ENCODE measurements at places on chromosomes 3 and 15.

- DNase-seq = no peak
These were observed 53.5 kb downstream of the MSL2 start for GRCh38 chr3:136142592-136142991.

DNA sequence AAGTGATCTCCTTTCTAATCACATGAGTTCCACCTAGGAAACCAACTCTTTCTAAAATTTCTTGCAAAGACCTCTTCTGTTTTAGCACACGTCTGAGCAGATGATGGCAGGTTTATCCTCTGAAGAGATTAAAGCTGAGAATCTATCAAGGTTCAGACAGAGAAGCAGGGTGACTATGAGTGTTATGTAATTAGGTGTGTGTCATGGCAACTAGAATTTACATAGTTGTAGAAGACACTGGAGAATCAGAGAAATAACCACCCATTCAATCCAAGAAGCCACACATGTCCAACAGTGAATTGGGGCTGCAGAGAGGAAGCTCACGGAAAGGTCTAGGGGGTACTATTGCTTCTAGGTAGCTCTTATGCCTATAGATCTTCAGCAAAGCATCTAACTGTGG, 600.5 kb downstream of the PYDC2 start:
- no peak for DNase-seq

GRCh38 chr15:100924436-100924835, 5.3 kb downstream of the LRRK1 start:
- DNase-seq = no peak

DNA sequence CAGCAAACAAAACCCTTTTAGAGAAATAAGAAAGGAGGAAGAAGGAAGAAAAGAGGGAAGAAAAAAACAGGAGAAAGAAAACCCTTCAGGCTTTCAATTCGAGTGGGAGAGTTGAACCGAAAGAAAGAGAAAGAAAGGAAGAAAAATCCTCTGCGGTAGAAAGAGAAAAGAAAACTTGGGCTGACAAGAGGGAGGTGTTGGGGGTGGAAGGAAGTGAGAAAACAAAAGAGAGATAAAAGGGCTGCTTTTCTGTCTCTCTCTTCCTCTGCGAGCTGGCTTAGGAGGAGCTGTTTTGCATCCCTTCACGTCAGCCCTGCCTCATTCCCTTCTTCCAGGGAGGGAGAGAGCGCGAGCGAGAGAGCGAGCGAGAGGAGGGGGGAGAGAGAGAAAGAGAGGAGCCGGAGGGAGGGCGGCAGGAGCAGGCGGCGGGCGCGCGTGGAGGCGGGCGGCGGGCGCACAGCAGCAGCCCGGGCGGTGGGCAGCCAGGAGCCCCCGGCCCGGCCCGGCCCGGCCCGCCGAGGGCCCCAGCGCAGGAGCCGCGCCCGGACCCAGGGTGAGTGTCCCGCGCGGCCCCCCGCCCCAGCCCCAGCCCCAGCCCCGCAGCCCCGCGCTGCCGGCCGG, at the start of gene ZNF710:
ZNF710 (plus strand) TSS at position 263 of the 621 bp plus-strand sequence. CDS start 65,814 bp downstream, outside the sequence.
- no peak for DNase-seq

GRCh38 chr3:172034786-172035685, 4.3 kb upstream of the FNDC3B start:
- no peak for DNase-seq

DNA sequence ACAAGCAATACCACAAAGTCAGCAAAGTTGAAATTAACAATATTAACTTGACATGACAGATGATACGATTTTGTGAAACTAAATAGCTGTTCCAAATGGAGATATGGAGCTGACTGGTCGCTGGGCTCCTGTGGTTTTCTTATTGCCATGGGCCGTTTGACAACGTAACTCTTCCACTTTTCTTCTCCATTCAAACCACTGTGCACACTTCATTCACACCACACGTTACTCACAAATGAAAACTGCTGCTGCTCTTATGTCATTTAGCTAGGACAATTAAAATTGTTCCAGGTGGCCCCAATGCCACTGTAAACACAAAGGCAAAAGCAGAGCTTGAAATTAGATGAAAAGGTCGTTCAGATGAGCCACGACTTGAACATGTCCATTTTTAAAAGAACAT, 94.0 kb upstream of the VGLL4 start:
- no peak for DNase-seq

- DNase-seq = no peak
These were observed 86.0 kb downstream of the IQCH start for GRCh38 chr15:67340630-67341029.

DNA sequence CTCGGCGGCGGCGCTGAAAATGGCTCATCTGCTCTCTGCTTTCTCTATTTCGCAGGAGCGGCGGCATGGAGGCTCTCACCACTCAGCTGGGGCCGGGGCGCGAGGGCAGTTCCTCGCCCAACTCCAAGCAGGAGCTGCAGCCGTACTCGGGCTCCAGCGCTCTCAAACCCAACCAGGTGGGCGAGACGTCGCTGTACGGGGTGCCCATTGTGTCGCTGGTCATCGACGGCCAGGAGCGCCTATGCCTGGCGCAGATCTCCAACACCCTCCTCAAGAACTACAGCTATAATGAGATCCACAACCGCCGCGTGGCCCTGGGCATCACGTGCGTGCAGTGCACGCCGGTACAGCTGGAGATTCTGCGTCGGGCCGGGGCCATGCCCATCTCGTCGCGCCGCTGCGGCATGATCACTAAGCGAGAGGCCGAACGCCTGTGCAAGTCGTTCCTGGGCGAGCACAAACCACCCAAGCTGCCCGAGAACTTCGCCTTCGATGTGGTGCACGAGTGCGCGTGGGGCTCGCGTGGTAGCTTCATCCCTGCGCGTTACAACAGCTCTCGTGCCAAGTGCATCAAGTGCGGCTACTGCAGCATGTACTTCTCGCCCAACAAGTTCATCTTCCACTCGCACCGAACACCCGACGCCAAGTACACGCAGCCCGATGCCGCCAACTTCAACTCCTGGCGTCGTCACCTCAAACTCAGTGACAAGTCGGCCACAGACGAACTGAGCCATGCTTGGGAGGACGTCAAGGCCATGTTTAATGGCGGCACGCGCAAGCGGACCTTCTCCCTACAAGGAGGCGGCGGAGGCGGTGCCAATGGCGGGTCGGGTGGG, 790 bp downstream of the SKOR1 start:
- no peak for DNase-seq

DNA sequence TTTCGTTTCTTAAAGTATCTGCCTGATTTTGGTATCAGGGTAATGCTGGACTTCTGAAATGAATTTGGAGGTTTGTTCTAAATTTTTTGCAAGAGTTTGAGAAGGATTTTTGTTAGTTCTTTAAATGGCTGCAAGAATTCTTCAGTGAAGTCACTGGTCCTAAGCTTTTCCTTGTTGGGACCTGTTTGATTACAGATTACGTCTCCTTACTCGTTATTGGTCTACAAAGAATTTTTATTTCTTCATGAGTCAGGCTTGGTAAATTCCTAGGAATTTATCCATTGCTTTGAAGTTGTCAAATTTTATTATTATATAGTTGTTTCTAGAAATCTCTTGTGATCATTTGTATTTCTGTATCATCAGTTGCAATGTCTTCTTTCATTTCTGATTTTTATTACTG, 196.0 kb downstream of the DPH6 start:
- no peak for DNase-seq

DNA sequence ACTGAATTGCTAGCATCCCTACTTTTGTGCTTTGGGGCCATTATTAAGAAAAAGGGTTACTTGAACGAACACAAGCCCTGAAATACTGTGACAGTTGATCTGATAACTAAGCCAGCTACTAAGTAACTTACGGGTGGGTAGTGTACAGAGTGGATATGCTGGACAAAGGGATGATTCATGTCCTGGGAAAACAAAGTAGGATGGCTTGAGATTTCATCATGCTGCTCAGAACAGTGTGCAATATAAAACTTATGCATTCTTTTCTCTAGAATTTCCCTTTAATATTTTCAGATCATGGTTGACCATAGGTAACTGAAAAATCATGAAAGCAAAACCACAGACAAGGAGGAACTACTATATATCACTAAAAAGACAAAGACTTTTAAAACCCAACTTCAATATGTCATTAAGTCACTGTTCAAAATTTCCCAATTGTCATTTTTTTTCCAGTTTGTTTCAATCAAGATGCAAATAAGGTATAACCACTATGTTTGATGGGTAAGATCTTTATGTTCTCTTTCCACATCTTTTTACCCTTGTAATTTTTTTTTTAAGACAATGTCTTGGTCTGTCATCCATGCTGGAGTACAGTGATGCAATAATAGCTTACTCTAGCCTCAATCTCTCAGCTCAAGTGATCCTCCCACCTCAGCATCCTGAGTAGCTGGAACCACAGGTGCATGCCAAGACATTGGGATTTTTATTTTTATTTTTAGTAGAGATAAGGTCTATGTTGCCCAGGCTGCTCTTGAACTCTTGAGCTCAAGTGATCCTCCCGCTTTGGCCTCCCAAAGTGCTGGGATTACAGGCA, 67.7 kb downstream of the IFT80 start:
- DNase-seq = no peak

GRCh38 chr15:39616731-39617455, 36.0 kb downstream of the THBS1 start:
- no peak for DNase-seq

- DNase-seq = no peak
These were observed 1.3 kb upstream of the LYSMD4 start for GRCh38 chr15:99734575-99734974.

DNA sequence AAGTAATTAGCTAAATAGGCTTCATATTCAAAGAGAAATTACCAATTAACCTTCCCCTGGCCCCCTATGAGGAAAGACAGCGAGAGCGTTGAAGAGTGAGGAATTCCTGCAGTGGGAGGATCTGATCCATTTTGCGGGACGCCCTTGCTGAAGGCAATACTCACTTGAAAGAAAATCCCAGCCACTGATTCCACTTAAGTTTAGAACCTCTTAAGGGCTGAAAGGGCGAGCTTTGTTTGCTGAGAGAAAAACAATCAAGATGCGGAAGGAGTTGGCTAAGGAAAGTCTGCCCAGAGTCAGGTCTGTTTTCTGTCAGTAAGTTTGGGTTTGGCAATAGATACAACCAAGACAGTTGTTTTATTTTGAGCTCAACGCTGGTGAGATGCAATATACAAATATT, 102.8 kb upstream of the GBE1 start:
- no peak for DNase-seq

All from stimulated activated CD4-positive, alpha-beta T cell treated with anti-CD3 and anti-CD28 coated beads, Interleukin-4, amount 100 ng/mL, for 48 hours (primary cell).